Endodermal cell (in vitro differentiated cells): ENCODE measurements at places on chromosomes 12 and 14. TPM values are rescaled to one million over a fixed set of nuclear protein-coding genes. Genes with fewer than 3 reads are reported as not detected.

The RAB5B gene
- total RNA-seq: 92.7 to 112 TPM (median 95.5 TPM) in 3 replicates

DNA sequence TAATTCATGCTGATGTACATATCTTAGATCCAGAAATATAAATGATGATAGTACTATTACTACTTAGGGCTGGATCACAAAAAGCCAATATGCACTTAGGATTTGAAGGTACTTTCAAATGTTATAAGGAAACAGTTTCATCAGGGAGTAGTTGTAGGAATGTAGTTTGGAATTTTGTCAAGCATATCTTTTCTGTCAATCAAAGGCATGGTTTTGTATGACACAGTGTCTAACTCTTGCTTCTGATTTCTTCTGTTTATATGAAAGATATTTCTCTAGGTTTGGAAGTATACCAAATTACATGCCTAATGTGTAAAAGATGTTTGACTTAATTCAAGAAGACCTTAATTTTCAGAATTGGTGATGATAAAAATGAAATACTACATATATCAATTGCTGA is 135.7 kb downstream of the RAD51B start:
- H3K4me3 ChIP-seq: no peak overlapping the region
- H3K4me1 ChIP-seq: no peaks in the 10 kb centered on the region
- no peak overlapping the region for H3K27ac ChIP-seq
- no peak for DNase-seq
- no peaks in the 10 kb centered on the region for H3K27me3 ChIP-seq
- no peaks in the 10 kb centered on the region for H3K36me3 ChIP-seq

- DNase-seq: no peak
- no peak overlapping the region for H3K27ac ChIP-seq
- peaks cover 38% of the 10 kb centered on the region for H3K4me1 ChIP-seq
- H3K27me3 ChIP-seq: no peaks in the 10 kb centered on the region
- H3K4me3 ChIP-seq: no peak overlapping the region
Observed at GRCh38 chr12:106114447-106115068, 24.2 kb downstream of the NUAK1 start.

The POTEM gene
- total RNA-seq: not detected in 3 replicates

- no peaks in the 10 kb centered on the region for H3K4me1 ChIP-seq
- DNase-seq: no peak
- H3K27ac ChIP-seq: no peak overlapping the region
Observed at GRCh38 chr14:68513137-68513536, 279.7 kb downstream of the ZFP36L1 start.

DNA sequence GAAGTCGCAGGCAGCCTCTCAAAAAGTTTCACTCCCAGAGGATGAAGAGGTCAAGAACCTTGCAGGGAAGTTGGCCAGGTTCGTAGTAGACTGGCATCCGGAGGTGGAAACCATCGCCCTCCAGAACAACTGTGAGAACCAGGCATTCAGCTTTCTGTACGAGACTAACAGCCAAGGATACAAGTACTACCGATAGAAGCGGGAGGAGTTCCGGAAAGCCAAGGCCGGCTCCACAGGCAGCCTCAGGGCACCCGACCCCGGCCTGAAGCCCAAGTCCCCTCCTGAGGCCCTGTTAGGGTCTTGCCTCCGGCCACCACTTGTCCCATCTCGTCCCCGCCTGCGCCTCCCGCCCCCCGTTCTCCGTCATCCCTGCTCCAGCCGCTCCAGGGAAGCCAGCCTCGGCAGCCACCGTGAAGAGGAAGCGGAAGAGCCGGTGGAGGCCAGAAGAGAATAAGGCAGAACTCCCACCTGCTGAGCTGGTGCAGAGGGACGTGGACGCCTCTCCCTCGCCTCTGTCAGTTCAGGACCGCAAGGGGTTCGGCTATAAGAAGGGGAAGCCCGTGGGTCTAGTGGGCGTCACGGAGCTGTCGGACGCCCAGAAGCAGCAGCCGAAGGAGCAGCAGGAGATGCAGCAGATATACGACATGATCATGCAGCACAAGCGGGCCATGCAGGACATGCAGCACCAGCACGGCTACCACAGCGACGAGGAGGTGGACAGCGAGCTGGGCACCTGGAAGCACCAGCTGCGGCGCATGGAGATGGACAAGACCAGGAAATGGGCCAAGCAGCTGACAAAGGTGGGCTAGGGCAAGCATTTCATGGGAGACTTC is 366.8 kb upstream of the ATXN7L3B start:
- H3K4me3 ChIP-seq: no peak overlapping the region
- DNase-seq: no peak
- no peak overlapping the region for H3K27ac ChIP-seq
- H3K27me3 ChIP-seq: no peaks in the 10 kb centered on the region

The INSM2 gene
- 0.15 to 0.45 TPM (median 0.21 TPM) in 3 replicates for total RNA-seq

GRCh38 chr12:19129486-19130223 is at the start of gene PLEKHA5:
Gene PLEKHA5 (plus strand): TSS chr12:19129733. CDS start chr12:19129800, 67 bp downstream.
- peak; percentile 93 for DNase-seq
- H3K27ac ChIP-seq: peak within 1 kb of the TSS; percentile 92
- H3K4me1 ChIP-seq: peaks cover 4% of the 10 kb centered on the region
- H3K27me3 ChIP-seq: no peaks in the 10 kb centered on the region
- peak within 1 kb of the TSS; percentile 85 for H3K4me3 ChIP-seq

The RPGRIP1 gene
- not detected in 3 replicates for total RNA-seq

DNA sequence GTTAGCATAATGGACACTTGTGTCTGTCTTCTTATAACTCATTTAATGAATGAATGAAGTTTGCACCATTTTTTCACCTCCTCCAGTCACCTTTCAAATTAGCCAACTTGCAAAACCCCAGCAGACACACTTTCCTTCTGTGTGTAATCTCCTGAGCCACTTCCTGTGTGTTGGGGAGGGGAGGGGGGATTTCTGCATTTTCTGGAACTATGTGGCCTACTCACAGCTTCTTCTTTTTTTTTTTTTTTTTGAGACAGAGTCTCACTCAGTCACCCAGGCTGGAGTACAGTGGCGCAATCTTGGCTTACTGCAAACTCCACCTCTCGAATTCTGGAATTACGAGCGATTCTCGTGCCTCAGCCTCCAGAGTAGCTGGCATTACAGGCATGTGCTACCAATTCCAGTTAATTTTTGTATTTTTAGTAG is 4.1 kb upstream of the SERPINA1 start:
- no peak overlapping the region for H3K4me3 ChIP-seq
- DNase-seq: no peak
- no peaks in the 10 kb centered on the region for H3K36me3 ChIP-seq
- H3K27ac ChIP-seq: no peak overlapping the region
- peaks cover 2% of the 10 kb centered on the region for H3K4me1 ChIP-seq

DNA sequence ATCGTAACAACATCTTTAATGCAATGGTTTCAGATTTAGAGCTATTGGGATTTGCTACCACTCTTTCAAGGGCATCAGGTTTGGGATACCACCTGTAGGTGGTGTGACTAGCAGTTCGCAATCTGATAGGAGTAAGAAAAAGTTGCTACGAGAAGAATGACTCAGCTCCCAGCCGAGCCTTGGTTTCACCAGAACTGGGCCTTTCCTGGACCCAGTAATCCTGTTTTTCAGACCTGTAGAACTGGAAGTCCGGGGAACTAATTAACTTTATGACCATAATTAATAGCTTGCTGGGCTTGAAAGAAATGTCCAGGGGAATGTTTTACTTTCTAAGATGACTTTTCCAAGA is 770 bp downstream of the ABHD4 start:
- DNase-seq: peak; percentile 74
- peaks cover 30% of the 10 kb centered on the region for H3K36me3 ChIP-seq
- no peak overlapping the region for H3K27ac ChIP-seq

DNA sequence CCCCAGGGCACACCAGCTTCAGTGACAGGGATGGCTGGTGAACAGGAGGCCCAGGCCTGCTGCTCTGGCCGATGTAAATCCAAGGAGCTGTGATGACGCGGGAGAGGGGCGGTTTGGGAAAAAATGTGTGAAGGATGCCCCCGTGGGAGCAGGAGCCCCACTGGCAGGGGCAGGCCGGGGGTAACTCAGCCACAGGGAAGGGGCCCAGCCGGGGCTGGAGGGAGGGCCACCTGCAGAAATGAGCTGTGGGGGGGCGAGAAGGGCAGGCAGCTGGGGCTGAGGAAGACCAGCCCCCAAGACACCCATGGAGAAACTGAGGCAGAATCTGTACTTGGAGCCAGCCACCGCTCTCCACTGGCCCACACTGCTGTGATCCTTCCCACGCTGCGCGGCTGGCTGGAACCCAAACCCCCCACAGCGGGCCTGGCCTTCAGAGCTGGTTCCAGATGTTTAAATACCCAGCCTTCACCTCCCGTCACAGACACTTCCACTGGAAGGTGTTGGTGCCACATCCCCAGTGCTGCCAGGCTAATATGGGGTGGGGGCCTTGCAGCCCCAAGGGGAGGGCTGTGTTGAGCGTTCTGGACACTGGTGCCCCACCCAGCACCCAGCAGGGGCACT is 28.5 kb upstream of the ANKRD9 start:
- H3K27ac ChIP-seq: no peak overlapping the region
- no peaks in the 10 kb centered on the region for H3K36me3 ChIP-seq
- H3K27me3 ChIP-seq: no peaks in the 10 kb centered on the region
- no peaks in the 10 kb centered on the region for H3K4me1 ChIP-seq

The RPS6KA5 gene
- total RNA-seq: 3.3 TPM in 2 replicates

The ANO2 gene
- total RNA-seq: 6.8 to 14.3 TPM (median 13.4 TPM) in 3 replicates

- H3K36me3 ChIP-seq: no peaks in the 10 kb centered on the region
- no peak overlapping the region for H3K4me3 ChIP-seq
- no peaks in the 10 kb centered on the region for H3K27me3 ChIP-seq
- no peak for DNase-seq
Observed at GRCh38 chr12:56927281-56927680, 6.9 kb downstream of the SDR9C7 start.

GRCh38 chr12:50597200-50598195 is 92.7 kb downstream of the DIP2B start:
- no peaks in the 10 kb centered on the region for H3K27me3 ChIP-seq
- no peak for DNase-seq
- no peak overlapping the region for H3K4me3 ChIP-seq
- no peaks in the 10 kb centered on the region for H3K4me1 ChIP-seq
- H3K27ac ChIP-seq: no peak overlapping the region
- H3K36me3 ChIP-seq: no peaks in the 10 kb centered on the region

The WASHC4 gene
- 36.9 to 40.6 TPM (median 37.6 TPM) in 3 replicates for total RNA-seq
